ENCODE measurements at places on chromosomes 2 and 18.

- no peaks in the 10 kb centered on the region for H3K36me3 ChIP-seq
- no peaks in the 10 kb centered on the region for H3K27me3 ChIP-seq
- no peak overlapping the region for H3K4me3 ChIP-seq
These were observed 118.3 kb downstream of the TMEM18 start for GRCh38 chr2:558879-559278.

DNA sequence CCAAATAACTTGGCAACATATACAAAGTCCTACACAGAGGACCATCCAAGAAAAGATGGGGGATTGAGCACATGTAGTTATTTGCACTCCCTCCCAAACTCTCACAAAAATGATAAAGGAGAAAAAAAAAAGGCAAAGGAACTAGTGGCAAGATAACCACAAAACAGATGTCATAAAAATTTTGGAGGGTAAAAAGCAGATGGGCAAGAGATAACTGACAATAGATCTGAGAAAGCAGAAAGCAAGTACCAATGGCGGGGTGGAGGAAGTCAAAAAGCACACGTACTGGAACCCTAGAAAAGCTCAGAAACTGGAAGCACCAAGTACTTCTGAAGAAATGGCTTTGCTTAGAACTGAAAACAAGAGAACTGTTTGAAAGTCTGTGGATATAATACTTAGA, 82.0 kb downstream of the WDPCP start:
- H3K27ac ChIP-seq: no peak overlapping the region
- no peak overlapping the region for H3K4me3 ChIP-seq
- no peaks in the 10 kb centered on the region for H3K4me1 ChIP-seq
- H3K36me3 ChIP-seq: no peaks in the 10 kb centered on the region
- DNase-seq: no peak

- H3K4me1 ChIP-seq: no peaks in the 10 kb centered on the region
- no peak overlapping the region for H3K4me3 ChIP-seq
- no peaks in the 10 kb centered on the region for H3K36me3 ChIP-seq
- no peaks in the 10 kb centered on the region for H3K27me3 ChIP-seq
- no peak overlapping the region for H3K27ac ChIP-seq
These were observed 102.4 kb downstream of the BABAM2 start for GRCh38 chr2:27992787-27993401.

- peak overlapping the region; percentile 21 for H3K27ac ChIP-seq
- H3K4me1 ChIP-seq: peaks cover 18% of the 10 kb centered on the region
- DNase-seq: no peak
- no peaks in the 10 kb centered on the region for H3K27me3 ChIP-seq
- H3K4me3 ChIP-seq: no peak overlapping the region
- no peaks in the 10 kb centered on the region for H3K36me3 ChIP-seq
These were observed 71.1 kb downstream of the ANKRD44 start for GRCh38 chr2:197239434-197239833.

GRCh38 chr18:72849671-72850070, 18.1 kb downstream of the NETO1 start:
- H3K4me3 ChIP-seq: no peak overlapping the region
- H3K4me1 ChIP-seq: no peaks in the 10 kb centered on the region

- H3K27ac ChIP-seq: no peak overlapping the region
- H3K36me3 ChIP-seq: no peaks in the 10 kb centered on the region
- no peaks in the 10 kb centered on the region for H3K4me1 ChIP-seq
- no peaks in the 10 kb centered on the region for H3K27me3 ChIP-seq
- no peak overlapping the region for H3K4me3 ChIP-seq
These were observed 164.5 kb downstream of the NAPG start for GRCh38 chr18:10690366-10690765.
